HS-5 (cell line): ENCODE measurements at places on chromosomes 16 and 17.
A peak's percentile ranks its signal among the peaks of the same experiment; 100 is the strongest.

- DNase-seq: no peak
These were observed 3.3 kb downstream of the NLRP1 start for GRCh38 chr17:5580969-5581368.

- DNase-seq: no peak
These were observed 261.8 kb downstream of the CDH13 start for GRCh38 chr16:82888591-82889001.

DNA sequence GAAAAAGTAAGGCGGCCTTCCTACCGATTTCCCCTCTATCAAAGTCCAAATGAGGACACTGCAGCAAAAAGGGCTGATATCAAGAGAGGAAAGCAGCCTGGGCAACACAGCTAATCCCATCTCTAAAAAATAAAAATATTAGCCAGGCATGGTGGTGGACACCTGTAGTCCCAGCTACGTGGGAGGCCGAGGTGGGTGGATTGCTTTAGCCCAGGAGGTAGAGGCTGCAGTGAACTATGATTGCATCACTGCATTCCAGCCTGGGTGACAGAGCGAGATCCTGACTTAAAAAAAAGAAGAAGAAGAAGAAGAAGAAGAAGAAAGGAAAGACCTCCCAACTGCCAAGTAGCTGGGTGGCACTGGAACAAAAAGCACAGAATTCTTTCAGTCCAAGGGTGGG is 14.4 kb downstream of the CACNB1 start:
- no peak for DNase-seq

DNA sequence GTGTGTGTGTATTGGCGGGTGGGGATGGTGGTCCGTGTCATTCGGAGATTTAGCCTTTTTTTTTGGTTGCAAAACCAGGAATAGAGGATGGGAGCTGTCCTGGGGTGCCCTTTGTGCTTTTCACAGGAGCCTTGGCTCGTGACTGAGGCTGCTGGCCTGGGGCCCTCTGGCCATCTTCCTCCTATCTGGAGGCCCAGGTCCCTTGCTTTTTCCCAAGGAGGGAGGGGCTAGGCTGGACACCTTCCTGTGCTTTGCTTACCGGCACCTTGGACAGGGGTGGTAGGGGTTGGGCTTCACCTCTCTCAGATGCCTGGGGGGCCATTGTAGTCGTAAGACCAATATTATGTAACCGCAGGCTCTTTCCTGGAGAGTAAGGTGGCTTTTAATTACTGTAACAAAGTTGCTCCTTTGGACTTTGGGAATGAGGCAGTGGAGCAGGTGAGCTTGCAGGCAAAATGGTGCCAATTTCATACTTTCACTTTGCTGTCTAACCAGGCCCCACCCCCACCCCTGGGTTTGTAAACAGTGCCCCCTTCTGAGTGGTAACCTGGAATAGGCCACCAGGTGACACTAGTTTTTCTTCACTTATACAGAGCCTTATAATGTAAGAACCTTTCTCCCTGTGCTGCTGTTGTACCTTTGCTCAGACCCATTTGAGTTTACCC is 1.2 kb downstream of the DYNLL2 start:
- no peak for DNase-seq

GRCh38 chr16:4917117-4917516 is 19.8 kb downstream of the PPL start:
- DNase-seq: no peak

GRCh38 chr16:59385959-59386358 is 651.8 kb upstream of the GOT2 start:
- DNase-seq: peak; percentile 85

DNA sequence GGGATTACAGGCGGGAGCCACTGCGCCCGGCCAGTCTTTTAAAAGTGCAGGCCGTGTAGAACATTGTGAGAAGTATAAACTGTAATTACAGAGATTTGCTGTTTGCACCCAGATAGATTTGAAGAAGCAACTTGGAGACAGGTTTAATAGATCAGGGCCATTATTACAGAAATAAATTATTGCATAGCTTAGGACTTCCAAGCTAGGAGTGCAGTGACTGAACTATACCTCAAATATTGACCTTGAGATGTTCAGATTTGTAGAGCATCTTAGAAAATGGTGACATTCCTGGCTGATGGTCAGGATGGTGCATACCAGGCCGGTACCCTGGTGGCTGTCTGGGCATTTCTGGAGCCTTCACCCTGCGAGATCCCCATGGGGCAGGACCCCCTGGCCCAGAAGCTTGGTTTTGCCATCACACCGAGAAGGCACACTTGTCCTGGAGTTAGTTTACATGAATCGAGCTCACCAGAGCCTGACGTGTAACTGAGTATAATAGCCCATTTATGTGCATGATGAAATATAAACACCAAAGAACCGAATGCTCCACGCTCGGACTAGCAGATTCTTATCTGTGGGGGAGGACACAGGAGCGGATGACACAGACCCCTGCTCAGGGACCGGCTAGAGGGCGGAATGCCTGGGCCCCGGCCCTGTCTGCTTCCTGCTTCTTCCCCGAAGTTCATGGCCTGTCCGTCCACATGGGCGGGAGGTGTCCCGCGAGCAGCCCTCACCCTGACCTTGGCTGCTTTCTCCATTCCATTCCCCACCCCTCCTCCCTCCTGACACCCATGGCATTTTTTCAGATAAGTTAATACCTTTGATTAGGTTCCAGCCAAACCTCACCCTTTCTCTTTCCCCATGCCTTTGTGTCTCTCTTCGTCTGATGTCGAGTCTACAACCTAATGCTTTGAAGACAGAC is 32.1 kb downstream of the CCDC40 start:
- no peak for DNase-seq

- DNase-seq: no peak
These were observed 355.4 kb downstream of the CA10 start for GRCh38 chr17:51803161-51803560.

DNA sequence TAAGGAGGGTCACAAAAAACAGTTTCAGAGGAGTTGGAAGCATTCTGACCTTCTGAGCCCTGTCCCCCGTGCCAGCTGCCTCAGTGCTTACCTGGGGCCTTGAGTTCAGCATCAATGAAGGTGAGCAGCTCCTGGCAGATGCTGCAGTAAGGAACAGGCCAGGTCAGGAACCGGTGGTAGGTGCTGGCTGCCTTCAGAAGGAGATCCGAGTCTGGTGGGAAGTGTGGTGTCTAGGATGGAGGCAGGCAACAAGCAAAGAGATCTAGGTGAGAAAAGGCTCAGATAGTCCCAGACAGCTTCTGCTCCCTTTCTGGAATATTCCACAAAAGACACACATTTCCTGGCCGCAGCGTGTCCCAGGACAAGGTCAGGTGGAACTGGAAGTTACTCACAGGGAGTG is 37.2 kb upstream of the PIK3R6 start:
- no peak for DNase-seq

- DNase-seq: no peak
These were observed 36.3 kb upstream of the TEKT1 start for GRCh38 chr17:6867849-6868248.

DNA sequence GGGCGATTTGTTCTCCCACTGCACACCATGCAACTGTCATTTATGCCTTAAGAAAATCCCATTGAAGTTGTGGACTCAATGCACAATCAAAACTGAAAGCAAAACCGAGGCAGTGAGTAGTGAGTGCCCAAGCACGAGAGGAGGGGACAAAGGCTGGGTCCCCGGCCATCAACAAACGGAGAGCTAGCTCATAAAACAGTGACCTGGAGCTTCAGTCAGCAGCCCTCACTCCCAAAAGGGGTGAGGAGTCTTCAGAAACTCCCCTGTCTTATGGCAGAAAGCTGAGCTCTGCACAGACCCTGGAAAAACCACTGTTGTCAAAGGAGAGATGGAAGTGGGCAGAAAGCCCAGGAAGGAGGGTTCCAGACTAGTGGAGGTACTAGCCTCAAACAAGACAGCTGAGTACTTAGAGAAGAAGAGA is 96.9 kb downstream of the ADCY9 start:
- no peak for DNase-seq

- no peak for DNase-seq
These were observed 637 bp downstream of the RPL23A start for GRCh38 chr17:28720247-28720996.

- DNase-seq: peak; percentile 2
These were observed 195.5 kb downstream of the COPRS start for GRCh38 chr17:31663576-31663975.

GRCh38 chr17:80692931-80693467 is 148.4 kb downstream of the RPTOR start:
- no peak for DNase-seq

DNA sequence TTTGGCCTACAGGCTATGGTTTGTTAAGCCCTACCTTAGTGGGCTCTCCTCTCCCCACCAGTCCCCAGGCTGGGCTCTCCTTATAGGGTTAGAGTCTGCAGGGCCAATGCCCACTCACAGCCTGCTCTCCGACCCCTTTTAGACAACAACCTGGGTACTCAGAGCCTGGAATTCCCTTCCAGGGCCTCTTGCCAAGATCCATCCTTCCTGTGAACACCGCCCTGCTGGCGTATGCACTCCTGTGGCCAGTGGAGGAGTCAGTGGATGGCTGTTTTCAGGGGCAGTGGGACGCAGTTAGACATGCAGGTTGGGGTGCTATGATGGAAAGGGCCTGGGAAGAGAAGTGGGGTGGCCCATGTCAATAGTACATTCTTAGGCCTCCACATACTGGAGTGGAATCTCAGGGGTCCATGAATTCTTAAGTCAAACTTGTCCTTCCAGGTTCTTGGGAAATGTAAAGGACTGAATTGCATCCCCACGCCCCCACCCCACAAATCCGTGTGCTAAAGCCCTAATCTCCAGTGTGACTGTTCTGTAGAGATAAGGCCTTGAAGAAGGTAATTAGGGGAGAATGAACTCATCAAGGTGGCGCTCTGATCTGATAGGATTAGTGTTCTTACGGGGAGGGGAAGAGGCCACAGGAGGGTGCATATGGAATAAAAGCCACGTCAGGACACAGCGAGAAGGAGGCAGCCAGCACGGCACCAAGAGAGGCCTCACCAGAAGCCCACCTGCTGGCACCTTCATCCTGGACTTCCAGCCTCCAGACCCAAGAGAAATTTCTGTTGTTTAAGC is 81.6 kb upstream of the CACNG5 start:
- DNase-seq: no peak

DNA sequence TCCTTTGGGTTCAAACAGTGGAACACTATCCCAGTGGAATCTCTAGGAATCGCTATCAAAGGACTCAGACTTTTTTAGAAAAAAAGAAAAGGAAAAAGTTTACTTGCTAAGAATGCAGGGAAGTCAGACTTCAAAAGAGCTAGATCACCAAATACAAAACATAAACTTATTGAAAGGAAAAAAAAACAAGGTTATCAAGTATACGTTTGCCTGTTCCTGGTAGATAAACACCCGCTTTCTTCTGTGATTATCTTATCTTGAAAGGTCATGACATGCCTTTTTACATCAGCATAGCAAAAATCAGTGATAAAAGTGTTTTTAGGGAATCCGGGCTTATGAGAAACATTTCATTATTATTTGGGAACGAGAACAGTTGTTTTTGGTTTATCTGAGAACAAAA is 129.3 kb upstream of the TMEM97 start:
- no peak for DNase-seq

DNA sequence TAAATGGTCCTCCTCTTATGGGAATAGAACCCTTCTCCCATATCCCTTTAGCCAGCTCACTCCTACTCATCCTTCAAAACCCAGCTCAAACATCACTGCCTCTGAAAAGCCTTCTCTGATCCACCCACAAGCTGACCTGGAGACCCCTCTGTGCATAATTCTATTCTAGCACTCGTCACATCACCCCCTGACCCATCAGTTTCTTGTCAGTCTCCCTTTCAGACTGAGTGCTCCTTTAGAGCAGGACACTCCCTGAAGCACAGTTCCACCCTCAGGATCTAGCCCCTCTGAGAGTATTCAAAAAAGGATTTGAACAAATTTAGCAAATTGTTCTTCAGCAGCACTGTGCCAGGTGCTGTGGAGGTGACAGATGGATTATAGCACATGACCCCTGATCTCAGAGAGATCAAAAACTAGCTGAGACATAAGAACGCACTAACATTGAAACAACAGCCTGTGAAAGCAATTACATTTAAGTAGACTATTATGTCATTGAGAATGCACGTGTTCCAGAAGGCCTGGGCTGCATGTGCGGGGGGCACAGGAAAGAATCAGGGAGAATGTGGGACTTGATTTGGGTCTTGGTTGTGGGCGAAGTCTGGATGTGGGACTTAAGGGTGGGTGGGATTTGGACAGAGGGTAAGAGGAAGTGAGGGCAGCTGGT is 43.5 kb downstream of the MRPS23 start:
- no peak for DNase-seq

DNA sequence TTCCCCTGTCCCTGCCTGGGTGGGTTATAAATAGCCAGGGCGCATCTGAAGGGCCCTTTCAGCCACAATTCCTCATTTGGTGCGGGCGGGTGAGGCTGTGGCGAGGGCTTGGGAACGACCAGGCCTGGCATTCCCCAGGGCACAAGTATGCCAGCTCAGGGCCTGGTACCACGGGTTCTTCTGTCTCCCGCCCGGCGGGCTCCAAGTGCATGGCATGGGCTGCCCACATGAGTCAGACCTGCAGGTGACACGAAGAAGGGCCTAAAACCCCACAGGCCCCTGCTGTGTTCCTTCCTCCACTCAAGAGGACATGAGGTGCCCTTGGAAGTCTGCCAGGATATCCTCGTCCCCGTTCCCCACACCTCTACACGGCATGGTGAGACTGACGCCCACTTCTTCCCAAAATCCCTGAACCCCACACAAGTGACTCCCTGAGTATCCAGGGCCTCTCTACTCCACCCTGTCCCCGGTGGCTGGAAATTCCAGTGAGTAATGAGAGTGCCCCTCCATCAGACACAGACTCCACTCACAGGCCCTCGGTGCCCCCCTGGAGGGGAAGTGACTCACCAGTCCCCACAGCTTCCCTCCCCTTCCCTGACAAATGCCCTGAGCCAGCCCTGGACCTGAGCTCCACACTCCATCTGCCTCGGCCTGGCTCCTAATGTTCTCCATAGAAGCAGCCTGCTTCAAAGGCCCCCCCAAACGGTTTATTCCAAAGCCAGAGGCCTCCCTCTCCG is 68.8 kb downstream of the ABR start:
- peak; percentile 65 for DNase-seq

DNA sequence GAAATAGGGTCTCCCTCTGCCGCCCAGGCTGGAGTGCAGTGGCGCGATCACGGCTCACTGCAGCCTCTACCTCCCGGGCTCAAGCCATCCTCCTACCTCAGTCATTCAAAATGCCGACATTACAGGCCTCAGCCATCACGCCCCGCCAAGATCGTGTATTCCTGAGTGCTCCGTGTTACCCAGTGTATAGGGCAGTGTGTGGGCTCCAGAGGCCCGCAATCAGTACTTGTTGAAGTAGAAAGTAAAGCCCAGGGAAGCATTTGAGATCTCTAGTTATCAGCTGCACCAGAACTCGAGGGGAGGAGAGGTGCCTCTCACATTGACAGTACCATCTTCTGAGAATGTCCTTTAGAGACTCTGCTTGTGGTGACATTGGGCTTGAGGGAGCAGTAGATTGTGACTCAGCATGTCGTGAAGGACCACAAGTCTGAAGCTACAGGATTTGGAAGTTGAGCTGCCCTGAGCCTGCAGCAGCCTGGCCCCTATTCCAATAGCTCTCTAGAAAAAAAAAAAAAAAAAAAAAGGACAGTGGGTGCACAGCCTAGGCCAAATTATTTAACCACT is 1.1 kb upstream of the PRPSAP1 start:
- no peak for DNase-seq

DNA sequence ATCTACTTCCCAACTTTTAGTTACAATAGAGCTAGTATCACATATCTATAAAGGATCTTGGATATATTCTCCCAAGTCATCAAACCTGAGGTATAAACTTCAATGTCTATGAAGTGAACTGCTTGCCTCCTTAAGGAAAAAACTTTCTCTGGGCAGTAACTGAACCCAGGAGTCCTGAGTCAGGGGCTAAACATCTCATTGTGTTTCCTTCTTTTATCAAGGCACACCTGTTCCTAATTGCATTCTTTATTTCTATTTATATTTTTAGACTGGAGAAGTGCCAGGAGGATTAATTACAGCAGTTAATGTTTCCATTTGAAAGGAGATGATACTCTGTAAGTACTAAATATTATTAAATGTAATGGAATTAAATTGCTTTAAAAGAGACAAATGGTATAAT is 98.6 kb downstream of the CDH8 start:
- no peak for DNase-seq
